ENCODE measurements at places on chromosomes 12 and 14. TPM values are rescaled to one million over a fixed set of nuclear protein-coding genes. Genes with fewer than 3 reads are reported as not detected.

DNA sequence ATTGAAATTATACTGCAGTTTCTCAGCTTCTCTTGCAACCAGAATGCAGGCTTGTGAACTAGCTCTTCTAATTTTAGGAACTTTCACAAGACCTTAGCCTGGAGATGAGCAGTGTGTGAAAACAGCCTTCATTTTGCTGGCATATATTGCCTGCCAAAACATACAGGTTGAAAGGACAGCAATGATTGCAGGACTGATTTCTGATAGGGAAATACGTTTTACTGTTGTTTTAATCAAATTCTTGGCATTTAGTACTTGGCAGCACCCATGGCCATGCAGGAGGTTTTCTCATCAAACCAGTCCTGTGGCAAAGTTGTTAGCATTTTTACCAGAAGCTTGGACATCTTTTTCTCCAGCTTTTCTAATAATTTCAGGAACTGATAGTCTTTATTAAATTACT, 91.9 kb upstream of the MUCL1 start:
- DNase-seq = no peak

GRCh38 chr12:111404362-111405148, 1.2 kb upstream of the SH2B3 start:
- DNase-seq = no peak

DNA sequence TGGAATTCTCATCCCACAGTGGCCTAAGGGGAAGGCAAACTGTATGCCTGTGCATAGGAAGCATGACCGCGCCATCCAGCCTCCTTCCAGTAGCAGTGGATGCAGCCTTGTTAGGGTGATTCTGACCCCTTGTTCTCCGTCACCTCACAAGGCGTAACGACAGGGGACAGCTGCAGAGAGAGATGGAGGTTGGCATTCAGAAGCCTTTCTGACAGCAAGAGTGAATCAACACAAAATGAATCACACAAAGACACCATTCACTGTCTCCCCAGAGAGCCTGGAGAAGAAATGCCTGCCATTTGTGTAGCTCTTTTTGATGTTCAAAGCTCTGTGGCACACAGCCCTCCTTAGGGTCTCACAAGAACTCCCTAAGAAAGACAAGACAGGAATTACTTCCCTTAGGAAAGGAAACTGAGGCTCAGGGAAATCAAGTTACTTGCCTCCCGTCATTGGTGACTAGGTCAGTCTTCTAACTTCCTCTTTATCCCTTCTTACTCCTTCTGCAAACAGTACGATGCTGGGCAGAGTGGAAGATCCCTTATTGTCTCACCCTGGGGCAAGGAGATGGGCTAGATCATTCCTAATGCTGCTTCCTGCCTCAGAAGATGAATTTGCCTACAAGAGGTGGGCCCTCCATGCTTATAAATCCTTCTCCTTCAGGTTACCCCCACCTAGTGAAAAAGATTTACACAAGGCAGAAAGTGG, 280.9 kb downstream of the CACNA1C start:
- DNase-seq = no peak

DNA sequence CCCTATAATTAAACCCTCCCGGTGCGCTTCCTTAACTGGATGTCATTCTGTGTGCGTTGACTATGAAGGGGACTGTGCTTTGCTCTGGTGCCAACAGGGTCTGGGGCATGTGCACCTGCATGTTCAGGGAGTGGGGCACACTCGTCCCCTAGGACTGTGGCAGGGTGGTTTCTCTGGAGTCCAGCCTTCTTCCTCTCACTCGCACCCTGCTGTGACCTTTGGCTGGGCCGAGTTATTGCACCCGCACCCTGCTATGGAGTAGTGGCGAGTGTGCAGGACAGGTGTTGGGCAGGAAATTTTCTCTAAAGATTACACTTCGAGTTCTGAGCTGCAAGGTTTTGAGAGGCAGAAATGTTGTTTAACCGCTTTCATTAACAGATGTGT, 138.9 kb downstream of the PLXNC1 start:
- no peak for DNase-seq

The RNFT2 gene
- total RNA-seq = 33.1 TPM

GRCh38 chr14:31921721-31922120, 155.4 kb upstream of the ARHGAP5 start:
- no peak for DNase-seq

- DNase-seq = no peak
Measured at GRCh38 chr14:89171168-89171567, 245.9 kb downstream of the FOXN3 start.

Measured in H1 (cell line).